ENCODE measurements at places on chromosomes 2 and 18.

GRCh38 chr2:10410823-10411437, 37.2 kb downstream of the ODC1 start:
- no peak for DNase-seq

GRCh38 chr2:139969323-139969722, 1189.1 kb upstream of the NXPH2 start:
- DNase-seq, result no peak

DNA sequence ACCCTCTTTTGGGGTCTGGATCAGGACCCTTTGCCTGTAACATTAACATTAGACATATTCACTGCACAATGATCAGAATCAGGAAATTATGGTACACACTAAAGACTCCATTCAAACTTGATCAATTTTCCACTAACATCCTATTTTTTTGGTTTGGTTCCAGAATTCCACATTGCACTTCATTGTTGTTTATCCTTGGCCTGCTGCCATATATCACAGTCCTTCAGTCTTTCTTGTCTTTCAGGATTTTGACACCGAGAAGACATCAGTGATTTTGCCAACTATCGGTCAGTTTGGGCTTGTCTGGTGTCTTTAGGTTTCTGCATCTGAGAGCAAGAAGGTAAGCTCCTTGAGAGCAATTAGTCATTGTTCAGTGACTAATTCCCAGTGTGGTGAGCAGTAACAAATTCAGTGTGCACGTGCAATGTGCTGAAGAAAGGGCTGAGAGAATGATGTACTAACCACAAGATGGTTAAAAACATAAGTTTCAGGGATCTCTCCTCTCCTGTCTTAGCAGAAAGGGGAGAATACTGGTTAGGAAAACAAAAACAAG, 23.5 kb downstream of the MARCHF4 start:
- no peak for DNase-seq

- DNase-seq, result no peak
These were observed 7.6 kb upstream of the BOK start for GRCh38 chr2:241550616-241551580.
